ENCODE measurements at places on chromosomes 13 and 19. TPM values are rescaled to one million over a fixed set of nuclear protein-coding genes. Genes with fewer than 3 reads are reported as not detected.

Gene PRTN3
- polyA plus RNA-seq = 6.1 TPM

Gene FGF22
- 0.28 TPM for polyA plus RNA-seq

Gene PLIN4
- polyA plus RNA-seq = 8.8 TPM

Gene ADGRL1
- 20.8 TPM for polyA plus RNA-seq

Gene HRC
- polyA plus RNA-seq = 187 TPM

Gene NOTCH3
- polyA plus RNA-seq = 204 TPM

Gene ZNF460
- 4.5 TPM for polyA plus RNA-seq

Gene PROZ
- polyA plus RNA-seq = 0.17 TPM

Gene NCAN
- 0.06 TPM for polyA plus RNA-seq

Gene HSPB6
- polyA plus RNA-seq = 816 TPM

Gene KLK14
- not detected for polyA plus RNA-seq

Gene KBTBD7
- polyA plus RNA-seq = 7.3 TPM

Gene ZFR2
- polyA plus RNA-seq = not detected

Gene LILRA6
- 2.0 TPM for polyA plus RNA-seq

Gene QPCTL
- 4.0 TPM for polyA plus RNA-seq

Gene SMAD9
- 17.2 TPM for polyA plus RNA-seq

Gene CD22
- 0.72 TPM for polyA plus RNA-seq

Gene MISP
- 0.21 TPM for polyA plus RNA-seq

DNA sequence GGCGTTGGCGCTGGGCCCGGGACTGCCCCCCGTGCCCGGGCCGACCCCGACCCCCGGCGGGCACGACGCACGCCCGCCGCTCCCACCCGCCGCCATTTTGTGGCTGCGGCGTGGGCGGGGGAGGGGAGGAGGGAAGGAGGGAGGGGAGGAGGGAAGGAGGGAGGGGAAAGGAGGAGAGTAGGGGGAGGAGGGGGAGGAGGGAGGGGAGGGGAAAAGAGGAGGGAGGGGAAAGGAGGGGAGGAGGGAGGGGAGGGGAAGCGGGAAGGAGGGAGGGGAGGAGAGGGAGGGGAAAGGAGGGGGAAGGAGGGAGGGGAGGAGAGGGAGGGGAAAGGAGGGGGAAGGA, at the start of gene BTBD2:
TSS of gene BTBD2 (minus strand) at position 107 of the 343 bp plus-strand sequence. CDS start at position 96, 11 bp downstream.
- peak; percentile 78 for DNase-seq

- no peak for DNase-seq
Measured at GRCh38 chr13:45003417-45003816, 14.1 kb downstream of the GPALPP1 start.

GRCh38 chr19:8108560-8109445, 40.6 kb downstream of the FBN3 start:
- DNase-seq = no peak

DNA sequence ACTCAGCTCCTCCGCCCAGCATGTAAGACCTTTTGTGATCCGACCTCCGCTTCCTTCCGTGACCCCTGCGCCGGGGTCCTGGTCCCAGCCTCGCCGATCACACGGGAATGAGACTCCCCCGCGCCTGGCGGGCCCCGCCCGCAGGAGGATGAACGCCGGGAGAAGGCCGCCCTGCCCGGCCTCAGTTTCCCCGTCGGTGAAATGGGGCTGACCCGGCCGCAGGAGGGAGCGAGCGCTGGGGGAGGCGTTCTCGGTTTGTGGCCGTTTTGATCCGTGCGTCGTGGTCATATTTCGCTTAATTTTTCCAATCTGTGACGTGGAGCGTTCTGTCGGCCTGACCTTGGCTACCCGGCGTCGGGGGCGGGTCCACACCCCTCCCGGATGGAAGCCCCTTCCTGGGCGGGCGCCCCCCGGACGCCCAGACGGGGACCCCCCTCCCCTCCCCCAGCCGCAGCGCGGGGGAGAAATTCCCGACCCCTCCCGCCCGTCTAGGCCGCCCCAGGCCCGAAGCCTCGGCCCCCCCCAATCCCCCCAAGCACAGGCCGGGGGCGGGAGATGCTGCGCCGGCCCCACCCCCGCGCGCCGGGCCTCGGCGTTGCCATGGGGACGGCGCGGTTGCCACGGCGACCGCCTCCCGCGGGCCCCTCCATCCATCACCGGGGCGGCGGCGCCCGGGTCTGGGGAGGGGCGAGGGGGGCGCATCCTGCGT, 11.1 kb downstream of the PALM start:
- DNase-seq = peak; percentile 72

- no peak for DNase-seq
Measured at GRCh38 chr19:7636691-7637373, at the start of gene STXBP2. Gene STXBP2, plus strand, starts transcription at chr19:7637110. Its CDS starts 40 bp downstream, at chr19:7637150.

- no peak for DNase-seq
Measured at GRCh38 chr13:41006978-41007743, 12.0 kb downstream of the ELF1 start.

GRCh38 chr13:71830323-71830722, 36.7 kb downstream of the DACH1 start:
- no peak for DNase-seq

DNA sequence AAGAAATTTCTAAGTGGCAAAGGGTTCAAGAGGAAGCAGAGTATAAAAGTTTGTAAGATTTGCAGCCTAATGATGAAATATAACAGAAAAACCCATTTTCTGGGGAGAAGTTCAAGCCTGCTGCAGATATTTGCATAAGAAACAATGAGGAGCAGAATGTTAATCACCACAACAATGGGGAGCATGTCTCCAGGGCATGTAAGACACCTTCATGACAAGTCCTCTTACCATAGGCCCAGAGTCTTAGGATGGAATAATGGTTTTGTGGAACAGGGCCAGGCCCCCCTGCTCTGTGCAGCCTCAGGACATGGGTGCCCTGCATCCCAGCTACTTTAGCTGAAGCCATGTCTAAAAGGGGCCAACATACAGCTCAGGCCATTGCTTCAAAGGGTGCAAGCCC, 809.0 kb upstream of the SLITRK5 start:
- no peak for DNase-seq

GRCh38 chr13:76216729-76217128, 580.6 kb downstream of the LMO7 start:
- DNase-seq = peak; percentile 28

DNA sequence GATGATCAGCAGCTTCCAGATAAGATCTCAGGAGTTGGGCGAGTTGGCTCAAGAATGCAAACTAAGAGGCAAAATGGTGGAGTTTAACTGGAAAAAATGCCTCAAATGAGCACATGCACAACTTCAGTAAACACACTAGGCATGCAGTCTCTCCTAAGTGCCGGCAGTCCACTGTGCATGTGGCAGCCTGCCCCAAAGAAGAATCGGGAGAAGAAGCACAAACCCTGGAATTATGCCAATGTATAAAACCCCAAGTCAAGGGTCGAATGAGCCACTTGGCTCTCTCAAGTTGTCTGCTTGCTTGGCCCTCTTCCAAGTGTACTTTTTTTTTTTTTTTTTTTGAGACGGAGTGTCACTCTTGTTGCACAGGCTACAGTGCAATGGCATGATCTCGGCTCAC, 53.3 kb upstream of the SLITRK1 start:
- DNase-seq = no peak

DNA sequence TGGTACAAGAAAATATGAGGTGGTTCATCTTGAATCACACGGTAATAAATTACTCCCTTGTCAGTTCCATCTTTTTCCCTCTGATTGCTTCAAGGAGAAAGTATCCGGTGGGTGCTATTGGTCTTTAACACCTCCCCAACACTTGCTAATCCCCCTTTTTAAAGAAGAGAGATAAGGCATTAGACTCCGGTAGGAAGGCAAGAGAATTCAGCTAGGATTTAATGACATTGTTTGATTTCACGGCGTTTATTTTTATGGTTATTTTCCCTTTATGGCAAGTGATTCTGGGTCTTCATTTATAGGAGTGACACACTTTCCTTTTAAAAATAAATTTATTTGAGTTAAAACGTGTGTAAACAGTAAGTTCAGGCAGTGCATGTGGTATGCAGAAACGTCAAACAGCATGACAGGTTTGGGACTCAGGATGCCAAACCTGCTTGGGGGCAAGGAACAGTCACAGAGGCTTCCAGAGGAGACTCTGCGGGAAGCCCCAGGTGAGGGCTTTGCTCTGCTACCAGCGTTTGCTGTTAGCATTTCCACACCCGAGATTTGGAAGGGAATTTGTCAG, 36.5 kb downstream of the TSHZ3 start:
- DNase-seq = no peak

DNA sequence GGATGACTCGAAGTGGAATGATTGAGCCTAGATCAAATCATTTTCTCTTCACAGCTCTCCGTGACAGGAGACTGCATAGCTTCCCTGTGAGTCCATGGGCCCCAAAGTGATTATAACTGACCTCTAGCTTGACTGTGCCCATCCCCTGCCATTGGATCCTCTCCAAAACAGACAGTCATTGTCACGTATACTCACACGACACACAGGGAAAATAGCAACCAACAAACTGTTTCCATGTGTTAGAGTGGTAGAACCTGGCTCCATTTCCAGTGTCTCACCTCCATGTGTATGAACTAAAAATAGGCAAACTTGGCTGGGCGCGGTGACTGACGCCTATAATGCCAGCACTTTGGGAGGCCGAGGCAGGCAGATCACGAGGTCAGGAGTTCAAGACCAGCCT, 48.8 kb upstream of the NPAS1 start:
- no peak for DNase-seq

DNA sequence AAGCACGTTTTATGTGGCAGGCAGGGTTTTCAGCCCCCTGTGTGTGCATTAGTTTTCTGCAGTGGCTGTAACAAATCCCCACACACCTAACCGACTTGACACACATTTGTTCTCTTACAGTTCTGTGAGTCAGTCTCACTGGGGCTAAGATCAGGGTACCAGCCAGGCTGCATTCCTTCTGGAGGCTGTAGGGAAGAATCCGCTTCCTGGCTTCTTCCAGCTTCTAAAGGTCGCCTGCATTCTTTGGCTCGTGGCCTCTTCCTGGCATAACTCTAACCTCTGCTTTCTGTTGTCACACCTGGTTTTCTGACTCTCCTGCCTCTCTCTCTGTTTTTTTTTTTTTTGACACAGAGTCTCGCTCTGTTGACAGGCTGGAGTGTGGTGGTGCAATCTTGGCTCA, 6.4 kb downstream of the ELSPBP1 start:
- no peak for DNase-seq

DNA sequence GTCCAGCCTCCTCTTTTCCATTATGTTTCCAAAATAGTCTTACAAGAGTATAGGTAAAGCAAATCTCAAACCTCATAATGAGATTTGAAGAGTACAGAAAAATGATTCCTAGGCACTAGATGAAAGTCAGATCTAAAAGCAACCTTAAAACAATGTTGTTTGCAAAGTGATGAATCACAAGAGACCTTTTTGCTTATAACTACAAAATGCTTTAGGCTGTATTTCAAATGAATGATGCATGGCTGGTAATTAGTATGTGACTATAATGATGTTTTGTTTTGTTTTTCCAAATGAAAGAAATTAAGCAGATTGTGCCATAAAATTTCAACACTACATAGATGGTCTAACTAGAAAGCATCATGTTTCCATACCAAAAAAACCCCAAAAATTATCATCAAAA, 272.7 kb downstream of the DIAPH3 start:
- DNase-seq = no peak

GRCh38 chr19:2359992-2360685, at the start of gene TMPRSS9:
Gene TMPRSS9, plus strand, starts transcription at chr19:2360265. Its CDS starts 29,521 bp downstream, at chr19:2389786.
- no peak for DNase-seq

DNA sequence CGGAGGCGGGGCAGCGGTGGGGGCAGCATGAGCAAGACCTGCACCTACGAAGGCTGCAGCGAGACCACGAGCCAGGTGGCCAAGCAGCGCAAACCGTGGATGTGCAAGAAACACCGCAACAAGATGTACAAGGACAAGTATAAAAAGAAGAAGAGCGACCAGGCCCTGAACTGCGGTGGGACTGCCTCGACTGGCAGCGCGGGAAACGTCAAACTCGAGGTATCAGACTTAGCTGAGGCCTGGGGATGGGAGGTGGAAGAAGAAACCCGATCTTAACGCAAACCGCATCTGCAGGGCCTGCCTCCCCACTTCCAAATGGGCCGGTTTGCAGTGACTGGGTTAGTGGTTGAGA, 693 bp downstream of the RFXAP start:
- DNase-seq = peak; percentile 16
